CD4-positive, alpha-beta T cell treated with Interleukin-15 for 1 hour (primary cell): ENCODE measurements at places on chromosomes 5 and 9.

DNA sequence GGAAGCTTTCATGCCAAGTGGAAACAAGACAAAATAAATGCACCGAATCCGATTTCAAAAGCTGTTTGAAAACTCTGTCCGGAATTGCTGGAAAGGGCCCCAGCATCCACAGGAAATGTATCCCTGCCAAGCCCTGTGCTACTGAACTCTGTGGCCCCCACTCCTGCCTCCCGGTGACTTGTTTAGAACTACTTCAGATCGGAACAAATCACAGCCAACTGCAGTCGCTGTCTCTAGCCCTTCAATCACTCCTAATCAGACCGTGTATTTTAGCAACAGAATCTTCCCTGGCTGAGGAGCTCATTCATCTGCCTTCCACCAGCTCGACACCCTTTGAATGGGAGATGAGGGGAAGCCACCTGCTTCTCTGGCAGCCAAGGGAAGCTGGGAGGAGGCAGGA, 94.1 kb downstream of the KCNIP1 start:
- DNase-seq: no peak

GRCh38 chr5:175354964-175355363, 89.0 kb downstream of the DRD1 start:
- no peak for DNase-seq

DNA sequence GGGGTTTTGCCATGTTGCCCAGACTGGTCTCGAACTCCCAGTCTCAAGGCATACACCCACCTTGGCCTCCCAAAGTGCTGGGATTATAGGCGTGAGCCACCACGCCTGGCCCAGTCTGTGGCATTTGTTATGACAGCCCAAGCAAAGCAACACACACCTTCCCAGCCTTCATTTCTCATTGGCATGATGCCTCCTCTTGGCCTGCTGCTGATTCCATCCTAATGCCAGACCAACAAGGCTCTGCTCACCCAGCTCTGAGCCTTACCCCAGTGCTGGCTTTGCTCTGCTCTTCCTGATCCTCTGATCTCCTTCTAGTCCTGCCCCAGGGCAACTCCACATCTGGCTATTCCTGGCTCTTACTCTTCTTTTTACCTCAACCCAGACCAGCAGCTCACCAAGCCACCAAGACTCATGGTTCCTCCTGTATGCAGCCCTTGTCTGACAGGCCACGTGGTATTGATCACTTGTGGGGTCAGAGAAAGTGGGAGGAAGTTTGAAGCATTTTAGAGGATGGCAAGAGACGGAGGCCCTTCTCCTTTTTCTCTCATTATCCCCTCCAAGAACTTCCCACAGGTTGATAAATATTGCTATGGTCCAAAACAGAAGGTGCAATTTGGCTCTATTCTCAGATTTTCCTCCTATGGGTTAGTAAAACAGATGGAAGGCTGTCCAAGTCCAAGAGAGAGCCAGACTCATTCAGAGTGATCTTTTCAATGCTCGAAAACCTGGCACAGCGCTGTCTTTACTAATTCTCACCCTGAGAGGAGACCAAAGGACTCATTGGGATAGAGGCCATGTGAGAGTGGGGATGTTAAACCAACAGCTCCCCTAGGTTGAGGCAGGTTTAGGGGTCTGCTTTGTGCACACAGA, 958 bp downstream of the CD180 start:
- DNase-seq: no peak

DNA sequence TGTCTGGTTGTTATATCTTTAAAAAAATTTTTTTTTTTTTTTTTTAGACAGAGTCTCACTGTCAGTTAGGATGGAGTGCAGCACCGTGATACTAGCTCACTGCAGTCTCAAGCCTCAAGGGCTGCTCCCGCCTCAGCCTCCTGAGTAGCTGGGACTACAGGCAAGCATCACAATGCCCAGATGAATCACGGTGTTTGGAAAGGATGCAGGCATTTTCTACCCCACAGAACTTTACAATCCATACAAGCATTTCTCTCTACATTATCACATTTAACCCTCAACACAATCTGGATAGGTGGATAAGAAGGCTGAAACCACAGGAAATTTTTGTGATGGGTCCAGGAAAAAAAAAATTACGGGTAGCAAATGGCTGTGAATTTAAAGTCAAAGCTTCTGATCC, 5.8 kb upstream of the PCA3 start:
- DNase-seq: no peak

DNA sequence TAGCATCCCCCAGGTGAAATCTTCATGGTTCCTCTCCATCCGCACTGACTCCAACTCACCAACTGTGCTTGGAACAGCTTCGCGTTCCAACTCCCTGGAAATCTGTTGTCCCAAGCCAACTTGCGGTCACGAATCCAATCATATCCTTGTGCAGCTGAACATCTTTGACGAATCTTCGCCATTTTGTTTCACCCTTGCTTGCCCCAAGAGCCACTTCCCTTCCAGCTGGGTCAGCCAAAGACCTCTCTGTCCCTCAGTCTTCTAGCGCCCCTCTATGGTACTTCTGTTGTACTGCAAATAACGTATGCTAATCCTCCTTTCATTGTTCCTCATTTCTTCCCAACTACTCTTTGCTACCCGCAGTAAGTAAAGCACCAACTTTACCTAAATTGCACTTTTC, 61.0 kb upstream of the TARS1 start:
- DNase-seq: no peak

DNA sequence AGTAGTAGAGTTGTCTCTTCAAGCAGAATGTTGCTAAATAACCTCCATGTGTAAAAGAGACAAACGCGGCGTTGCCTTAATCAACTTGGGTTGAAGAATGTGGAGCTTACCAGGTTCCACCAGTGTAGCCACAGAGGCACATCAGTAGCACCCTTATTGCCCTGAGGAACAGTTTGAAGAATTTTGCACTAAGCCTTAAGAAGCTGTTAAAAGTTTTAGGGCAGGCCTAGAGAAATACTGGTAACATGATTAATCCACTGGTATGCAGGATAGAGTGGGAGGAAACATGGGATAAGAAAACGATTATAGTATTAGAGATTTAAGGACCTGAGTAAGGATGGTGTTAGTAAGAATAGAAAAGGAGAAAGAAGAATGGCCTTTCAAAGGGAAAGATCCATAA, 100.6 kb downstream of the ZCCHC7 start:
- DNase-seq: no peak
